Stimulated activated CD8-positive, alpha-beta memory T cell treated with anti-CD3 and anti-CD28 coated beads, Interleukin-12 subunit alpha, Interleukin-12 subunit beta, amount 100 ng/mL, for 4 hours (primary cell): ENCODE measurements at places on chromosomes 3 and 15.

DNA sequence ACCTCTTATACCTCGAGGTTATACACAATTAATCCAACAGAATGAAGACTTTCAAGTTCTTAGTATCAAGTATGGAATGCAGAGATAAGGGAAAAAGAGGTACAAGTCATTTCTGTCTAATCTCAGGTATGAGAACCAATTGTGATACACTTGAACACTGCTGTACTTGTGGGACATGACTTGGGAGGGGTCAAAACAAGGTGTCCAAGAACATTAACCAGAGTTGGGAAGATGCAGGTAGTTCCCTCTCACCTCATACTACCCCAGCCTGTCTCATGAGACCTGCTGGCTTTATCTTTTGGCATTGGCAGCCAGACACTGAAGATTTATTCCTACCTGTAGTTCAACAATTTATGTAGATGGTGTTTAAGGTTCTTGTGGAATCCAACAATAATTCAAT is 209.7 kb downstream of the NR1D2 start:
- no peak for DNase-seq

DNA sequence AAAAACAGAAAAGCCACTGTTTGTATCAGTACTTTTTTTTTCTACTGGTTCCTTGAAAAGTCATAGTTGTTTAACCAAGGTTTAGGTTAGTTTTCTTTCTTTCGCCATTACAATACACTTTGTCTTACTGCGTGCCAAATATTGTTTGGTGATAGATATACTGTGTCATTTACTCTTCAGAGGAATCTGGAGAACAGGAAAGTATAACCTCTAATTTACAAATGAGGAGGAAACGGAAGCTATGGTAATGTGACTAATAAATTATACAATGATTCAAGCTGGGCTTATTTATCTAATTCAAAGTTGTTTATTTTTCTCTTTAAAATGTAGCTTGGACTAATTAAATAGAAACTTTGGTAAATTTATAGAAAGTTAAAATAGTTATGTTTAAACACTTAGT is 96.2 kb upstream of the ROBO2 start:
- DNase-seq = no peak

DNA sequence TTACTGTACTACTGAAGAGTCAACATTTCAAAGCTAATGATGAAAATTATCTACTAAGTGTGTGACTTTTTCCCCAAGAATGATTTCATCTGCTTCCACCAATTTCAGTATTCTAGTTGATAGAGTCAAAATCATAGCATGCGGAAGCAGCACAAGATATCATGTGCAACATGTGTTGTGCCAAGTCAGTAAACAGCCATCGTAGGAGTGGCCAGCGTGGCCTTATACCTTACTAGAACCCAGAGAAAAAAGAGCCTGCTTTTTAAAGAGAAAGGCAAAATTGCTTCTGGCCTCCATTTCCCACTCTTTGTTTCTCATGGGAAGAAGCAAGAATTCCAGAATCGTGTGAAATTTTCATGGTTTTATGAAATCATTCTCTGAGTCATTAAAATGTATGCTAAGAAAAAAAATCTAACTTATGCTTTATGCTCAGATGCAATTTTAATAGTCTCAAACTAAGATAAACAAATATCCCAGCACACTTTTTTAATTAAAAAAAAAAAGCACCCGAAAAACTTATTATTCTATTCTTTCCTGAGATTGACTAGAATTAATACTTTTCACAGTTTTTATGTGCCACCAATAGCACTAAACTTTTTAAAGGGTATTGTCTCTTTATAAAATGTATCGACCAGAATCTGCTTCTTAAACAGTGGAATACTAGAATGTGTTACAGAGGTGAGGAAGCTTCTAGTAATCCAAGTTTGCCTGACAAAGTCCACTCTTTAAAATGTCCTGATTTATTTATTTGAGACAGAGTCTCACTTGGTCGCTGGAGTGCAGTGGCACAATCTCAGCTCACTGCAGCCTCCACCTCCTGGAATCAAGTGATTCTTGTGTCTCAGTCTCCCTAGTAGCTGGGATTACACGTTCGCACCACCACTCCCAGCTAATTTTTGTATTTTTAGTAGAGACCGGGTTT is 87.3 kb downstream of the MBNL1 start:
- no peak for DNase-seq

DNA sequence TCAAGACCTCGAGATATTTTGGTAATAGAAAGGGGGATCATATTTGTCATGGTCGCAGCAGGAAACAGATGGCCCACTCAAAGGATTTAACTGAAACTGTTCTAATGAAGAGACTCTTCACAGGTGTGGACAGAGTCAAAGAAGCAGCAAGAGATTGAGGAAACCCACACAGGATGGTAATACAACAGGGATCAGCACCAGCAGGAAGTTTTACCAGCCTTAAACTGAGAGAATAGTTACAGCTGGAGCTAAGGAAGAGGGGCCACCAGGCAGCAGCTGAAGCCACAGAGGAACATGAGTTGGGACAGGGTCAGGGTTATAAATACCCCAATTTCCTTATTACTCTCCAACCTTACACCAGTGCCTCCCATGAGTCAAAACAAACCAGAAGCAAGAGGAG is 131.8 kb upstream of the UBE2E2 start:
- no peak for DNase-seq

DNA sequence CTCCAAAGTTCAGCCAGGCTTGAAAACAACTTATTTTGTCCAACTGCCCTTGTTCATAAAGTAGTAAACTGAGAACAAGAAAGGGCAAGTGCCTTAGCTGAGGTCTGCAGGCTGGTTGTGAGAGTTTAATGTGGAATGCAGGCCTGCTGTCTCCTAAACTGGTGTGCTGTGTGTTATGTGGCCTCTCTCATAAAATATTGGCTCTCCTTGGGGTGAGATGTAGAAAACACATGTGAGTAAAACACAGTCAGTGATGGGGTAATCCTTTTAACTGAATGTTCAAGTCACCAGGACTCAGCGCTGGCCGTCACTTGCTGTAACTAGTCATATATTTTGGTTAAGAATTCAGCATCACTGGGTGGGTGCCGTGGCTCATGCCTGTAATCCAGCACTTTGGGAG is 7.1 kb upstream of the ST6GAL1 start:
- no peak for DNase-seq

GRCh38 chr3:64898941-64899340 is 211.1 kb upstream of the ADAMTS9 start:
- DNase-seq = no peak

GRCh38 chr15:69165637-69166025 is 5.2 kb downstream of the GLCE start:
- no peak for DNase-seq

DNA sequence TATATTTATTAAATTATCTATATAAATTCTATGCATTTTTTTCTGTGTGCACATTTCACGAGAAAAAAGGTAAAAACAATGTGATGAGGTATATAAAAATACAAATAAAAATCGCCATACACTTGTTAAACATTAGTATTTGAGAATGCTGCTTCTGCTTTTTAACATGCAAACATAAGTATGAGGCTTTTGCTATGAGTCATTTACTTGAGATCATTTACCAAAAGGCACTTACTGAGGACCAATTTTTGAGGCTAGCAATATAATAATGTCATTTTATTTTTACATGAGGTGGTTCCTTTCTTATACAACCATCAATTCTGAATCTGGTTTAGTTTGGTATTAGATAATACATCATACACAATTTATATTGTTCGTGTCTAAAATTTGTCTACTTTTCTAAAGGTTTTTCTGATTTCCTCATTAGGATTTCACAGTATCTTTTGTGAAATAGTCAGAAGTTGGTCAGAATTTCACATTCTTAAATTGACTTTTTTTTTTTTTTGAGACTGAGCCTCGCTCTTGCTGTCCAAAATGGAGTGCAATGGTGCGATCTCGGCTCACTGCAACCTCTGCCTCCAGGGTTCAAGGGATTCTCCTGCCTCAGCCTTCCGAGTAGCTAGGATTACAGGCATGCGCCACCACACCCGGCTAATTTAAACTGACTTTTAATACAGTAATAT is 25.6 kb downstream of the DCUN1D1 start:
- no peak for DNase-seq

- DNase-seq = no peak
Observed at GRCh38 chr3:4995500-4996053, 16.3 kb downstream of the BHLHE40 start.

DNA sequence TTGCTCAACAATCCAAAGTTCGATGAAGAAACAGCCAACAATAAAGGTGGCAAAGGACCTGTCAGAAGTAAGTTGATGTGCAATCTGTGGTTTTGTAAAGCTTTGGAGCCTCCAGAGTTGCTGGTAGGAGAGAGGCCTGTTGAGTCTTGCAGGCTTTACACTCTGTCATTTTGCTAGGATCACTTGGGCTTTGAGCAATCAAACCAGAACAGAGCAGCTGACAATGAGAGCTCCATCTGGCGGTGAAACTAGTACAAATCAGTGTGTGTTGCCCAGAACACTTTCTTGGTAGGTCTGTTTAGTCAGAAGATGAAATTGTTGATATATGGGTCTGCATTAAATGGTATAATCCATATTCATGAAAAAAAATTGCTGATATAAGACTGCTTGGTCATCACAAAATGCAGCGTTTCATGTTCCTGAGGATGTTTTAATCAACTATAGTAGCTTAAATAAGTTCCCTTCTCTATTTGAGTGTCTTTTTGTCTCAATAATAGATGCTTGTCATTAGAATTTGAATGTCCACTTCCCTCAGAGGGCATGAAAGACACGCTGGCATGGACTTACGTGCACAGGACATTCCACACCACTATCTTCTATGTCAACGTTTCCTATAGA is 25.7 kb downstream of the TMOD2 start:
- DNase-seq = peak; percentile 21

DNA sequence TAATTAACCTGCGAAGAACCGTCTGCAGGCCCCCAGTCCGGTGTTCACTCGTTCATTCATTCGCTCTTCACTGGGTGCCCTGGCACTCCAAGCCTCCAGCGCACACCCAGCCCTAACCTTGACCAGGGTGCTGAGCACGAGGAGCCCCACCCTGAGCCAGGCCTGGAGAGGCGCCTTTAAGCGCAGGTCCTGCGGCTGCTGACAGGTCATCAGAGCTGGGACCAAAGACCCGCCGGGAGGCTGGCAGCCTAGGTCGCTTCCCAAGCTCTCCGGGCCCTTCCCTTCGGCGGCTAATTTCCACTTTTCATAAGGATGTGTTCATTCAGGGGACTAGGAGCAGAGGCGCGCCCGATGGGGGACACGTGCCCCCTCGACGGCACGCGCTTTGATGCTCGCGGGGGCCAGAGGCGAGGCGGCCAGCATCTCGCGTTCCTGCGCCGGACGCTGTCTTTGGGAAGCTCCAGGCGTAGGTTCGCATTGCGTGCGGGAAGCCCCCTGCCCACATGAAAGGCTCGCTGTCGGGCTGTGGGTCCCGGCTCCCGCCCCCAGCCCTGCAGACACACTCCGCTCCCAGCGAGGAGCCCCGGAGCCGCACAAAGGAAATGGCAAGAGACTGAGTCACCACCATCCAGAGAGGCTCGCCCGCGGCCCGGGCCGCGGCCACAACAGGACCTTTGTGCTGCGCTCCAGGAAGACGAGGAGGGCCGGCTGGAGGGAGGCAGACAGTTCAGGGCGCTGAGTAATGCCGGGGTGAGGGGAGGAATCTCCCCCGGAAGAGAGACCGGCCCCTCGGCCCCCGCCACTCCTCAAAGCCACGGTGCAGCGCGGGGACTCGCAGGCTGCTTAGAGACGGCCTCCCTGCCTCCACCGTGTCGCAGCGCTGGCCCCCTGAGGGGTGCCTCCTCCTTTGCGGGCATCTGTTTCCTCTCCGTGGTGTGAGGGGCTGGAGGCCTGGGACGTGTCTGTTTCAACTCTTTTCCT is 266.4 kb upstream of the HES1 start:
- DNase-seq = no peak

DNA sequence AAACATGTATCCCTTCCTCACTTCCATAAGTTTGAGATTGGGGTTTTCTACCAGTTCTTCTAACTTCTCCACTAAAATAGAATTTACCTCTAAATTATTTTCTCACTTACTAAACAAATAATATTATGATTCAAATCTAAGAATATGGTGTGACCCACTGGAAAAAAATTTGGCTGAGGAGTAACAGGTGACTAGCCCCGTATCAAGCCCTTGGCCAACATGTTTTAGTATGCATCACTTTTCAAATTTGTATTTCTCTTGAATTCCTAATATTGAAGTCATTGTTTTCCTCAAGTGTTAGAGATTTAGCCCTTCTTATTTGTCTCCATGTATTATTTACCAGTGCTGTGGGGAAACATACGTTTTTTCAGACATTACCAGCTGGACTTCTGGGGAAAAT is 759.4 kb downstream of the NSUN3 start:
- DNase-seq = no peak

DNA sequence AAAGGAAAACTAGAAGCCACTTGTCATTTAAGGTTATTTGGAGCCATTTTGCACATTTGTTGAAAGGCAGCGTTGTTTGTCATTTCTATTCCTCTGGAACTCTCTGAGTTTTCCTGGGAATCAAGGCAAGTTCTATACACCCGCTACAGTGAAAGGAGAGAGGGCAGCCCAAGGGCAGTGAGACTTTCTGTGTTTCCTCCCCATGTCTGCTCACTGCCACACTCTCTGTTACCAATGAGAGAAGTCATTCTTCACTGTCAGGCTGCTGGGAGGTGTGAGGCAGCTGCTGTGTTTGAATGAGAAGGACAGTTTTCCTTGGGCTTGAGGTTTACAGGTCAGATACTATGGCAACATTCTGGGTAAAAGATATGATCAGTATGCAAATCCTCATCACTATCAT is 36.0 kb downstream of the ATP13A5 start:
- DNase-seq = no peak
